PC-9 (cell line): ENCODE measurements at places on chromosomes 11 and 22. TPM values are rescaled to one million over a fixed set of nuclear protein-coding genes. Genes with fewer than 3 reads are reported as not detected.

The ACR gene
- total RNA-seq: 0.28 TPM in 1 of 2 replicates, not detected in the other

GRCh38 chr11:2566223-2567025, 121.6 kb downstream of the KCNQ1 start:
- H3K27me3 ChIP-seq: no peaks in the 10 kb centered on the region
- H3K4me1 ChIP-seq: no peaks in the 10 kb centered on the region
- no peak overlapping the region for H3K4me3 ChIP-seq
- no peaks in the 10 kb centered on the region for H3K36me3 ChIP-seq
- H3K27ac ChIP-seq: no peak overlapping the region
- no peak for DNase-seq

DNA sequence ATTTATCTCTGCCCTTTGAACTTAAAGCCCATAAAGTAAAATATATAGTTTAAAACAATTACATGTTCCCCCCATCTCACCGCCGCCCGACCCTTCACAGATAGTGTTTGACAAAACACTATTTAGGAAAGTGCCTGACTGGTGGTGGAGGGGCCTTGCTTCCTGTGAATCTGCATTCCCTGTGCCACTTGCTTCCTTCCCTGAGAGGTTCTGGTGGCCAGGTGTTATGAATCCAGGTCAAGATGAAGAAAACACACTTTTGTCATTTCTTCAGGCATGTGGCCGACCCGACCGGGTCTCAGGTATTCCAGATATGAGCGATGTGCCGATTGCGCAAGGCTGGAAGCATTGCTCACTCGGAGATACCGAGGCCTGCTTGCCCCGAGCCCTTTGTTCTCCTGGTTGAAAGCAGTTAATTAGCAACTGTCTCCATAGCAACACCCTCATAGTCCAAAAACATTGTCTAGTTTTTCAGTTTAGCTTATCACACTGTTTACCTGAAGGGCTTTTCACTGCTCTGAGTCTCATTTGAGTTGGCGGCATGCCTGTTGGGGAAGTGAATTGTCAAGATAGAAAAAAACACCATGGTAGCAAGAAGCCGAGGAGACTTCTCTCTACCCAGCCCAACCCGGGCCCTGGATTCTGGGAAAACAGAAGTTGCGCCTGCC, 128.3 kb downstream of the TEAD1 start:
- H3K4me3 ChIP-seq: peak overlapping the region; percentile 45; the same call in 1 of the 2 replicates
- peak; percentile 98 for DNase-seq
- H3K4me1 ChIP-seq: peaks cover 86% of the 10 kb centered on the region
- no peaks in the 10 kb centered on the region for H3K27me3 ChIP-seq
- peak overlapping the region; percentile 88 for H3K27ac ChIP-seq

GRCh38 chr11:90220391-90220790, 2.5 kb downstream of the CHORDC1 start:
- no peaks in the 10 kb centered on the region for H3K27me3 ChIP-seq
- H3K4me3 ChIP-seq: peak overlapping the region; percentile 88
- H3K36me3 ChIP-seq: peaks cover 35% of the 10 kb centered on the region
- no peak for DNase-seq
- no peak overlapping the region for H3K27ac ChIP-seq
- peaks cover 45% of the 10 kb centered on the region for H3K4me1 ChIP-seq

DNA sequence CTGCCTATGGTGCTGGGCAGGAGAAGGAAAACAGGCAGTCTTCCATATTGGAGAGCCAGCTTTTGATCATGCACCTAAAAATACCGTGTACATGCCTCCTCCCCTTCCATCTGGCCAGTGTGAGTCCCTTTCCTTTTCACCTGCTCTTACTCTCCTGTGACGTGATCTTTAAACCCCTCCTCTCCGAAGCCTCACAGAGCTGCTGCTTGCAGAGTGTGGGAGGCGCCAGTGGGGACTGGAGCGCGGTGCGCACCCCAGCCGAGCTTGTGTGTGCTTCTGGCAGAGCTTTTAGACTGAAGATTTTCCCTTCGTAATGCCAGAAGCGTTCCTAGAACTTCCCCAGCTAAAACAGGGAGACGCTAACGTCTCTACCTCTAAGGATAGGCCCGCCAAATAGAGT, 29.8 kb downstream of the MUC6 start:
- H3K27me3 ChIP-seq: no peaks in the 10 kb centered on the region
- no peaks in the 10 kb centered on the region for H3K4me1 ChIP-seq

GRCh38 chr11:123674297-123674696, 19.9 kb upstream of the SCN3B start:
- H3K4me1 ChIP-seq: no peaks in the 10 kb centered on the region
- H3K36me3 ChIP-seq: no peaks in the 10 kb centered on the region
- no peak overlapping the region for H3K27ac ChIP-seq
- no peak for DNase-seq
- peaks cover 80% of the 10 kb centered on the region for H3K27me3 ChIP-seq
- H3K4me3 ChIP-seq: no peak overlapping the region

- H3K4me1 ChIP-seq: 0 out of 2 replicates have a peak, but pooled peaks cover 7% of the 10 kb centered on the region
- H3K36me3 ChIP-seq: no peaks in the 10 kb centered on the region
- no peak overlapping the region for H3K4me3 ChIP-seq
- no peak overlapping the region for H3K27ac ChIP-seq
- DNase-seq: no peak
These were observed 48.4 kb upstream of the WNT7B start for GRCh38 chr22:46025225-46025972.

DNA sequence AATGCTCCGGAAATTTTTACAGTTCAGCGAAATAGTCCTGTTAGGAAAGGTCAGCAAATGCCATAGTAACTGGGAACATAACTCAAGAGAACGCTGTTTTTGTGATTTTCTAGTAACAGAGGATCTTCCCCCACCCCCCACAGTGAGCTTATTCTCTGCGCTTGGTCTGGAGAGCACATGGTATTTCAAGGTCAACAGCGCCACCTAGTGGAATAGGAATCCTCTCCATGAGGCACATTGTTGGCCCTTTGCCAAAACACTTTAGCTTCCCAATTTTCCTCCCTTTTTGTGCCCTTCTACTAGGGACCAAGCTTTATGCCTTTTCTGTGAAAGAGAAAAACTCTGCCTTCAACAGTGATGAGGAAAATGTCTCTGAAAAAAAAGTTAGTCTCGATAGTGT, 13.2 kb upstream of the OR4C12 start:
- no peak overlapping the region for H3K4me3 ChIP-seq
- H3K4me1 ChIP-seq: no peaks in the 10 kb centered on the region
- DNase-seq: peak; percentile 58
- no peak overlapping the region for H3K27ac ChIP-seq
- no peaks in the 10 kb centered on the region for H3K36me3 ChIP-seq
- no peaks in the 10 kb centered on the region for H3K27me3 ChIP-seq

The SLC29A2 gene
- 28.9 and 36.1 TPM in 2 replicates for total RNA-seq

The MISFA gene
- total RNA-seq: 5.8 and 7.9 TPM in 2 replicates

DNA sequence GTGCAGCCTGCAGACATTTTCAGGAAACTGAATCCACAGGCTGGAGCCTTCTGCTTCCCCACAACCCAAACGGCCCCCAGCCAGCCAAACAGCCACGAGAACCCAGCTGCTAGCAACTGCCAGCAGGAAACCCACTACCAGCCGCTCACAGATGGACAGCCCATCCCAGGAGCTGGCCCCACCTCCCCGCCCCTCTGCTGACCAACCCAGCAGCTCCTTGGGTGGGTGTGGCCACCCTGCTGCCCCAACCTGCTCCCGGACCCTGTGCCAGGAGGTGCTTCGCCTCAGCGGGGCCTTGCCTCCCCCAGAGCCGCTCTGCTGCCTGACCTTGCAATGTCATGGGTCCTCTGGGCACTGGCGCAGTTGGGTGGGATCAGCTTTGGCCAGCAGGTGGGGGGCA, 8.2 kb upstream of the CCDC188 start:
- H3K27ac ChIP-seq: no peak overlapping the region
- no peaks in the 10 kb centered on the region for H3K36me3 ChIP-seq
- H3K4me1 ChIP-seq: no peaks in the 10 kb centered on the region

- no peaks in the 10 kb centered on the region for H3K36me3 ChIP-seq
- H3K27ac ChIP-seq: no peak overlapping the region
- H3K4me3 ChIP-seq: no peak overlapping the region
These were observed 183.5 kb upstream of the SORL1-AS1 start for GRCh38 chr11:121636081-121636799.

DNA sequence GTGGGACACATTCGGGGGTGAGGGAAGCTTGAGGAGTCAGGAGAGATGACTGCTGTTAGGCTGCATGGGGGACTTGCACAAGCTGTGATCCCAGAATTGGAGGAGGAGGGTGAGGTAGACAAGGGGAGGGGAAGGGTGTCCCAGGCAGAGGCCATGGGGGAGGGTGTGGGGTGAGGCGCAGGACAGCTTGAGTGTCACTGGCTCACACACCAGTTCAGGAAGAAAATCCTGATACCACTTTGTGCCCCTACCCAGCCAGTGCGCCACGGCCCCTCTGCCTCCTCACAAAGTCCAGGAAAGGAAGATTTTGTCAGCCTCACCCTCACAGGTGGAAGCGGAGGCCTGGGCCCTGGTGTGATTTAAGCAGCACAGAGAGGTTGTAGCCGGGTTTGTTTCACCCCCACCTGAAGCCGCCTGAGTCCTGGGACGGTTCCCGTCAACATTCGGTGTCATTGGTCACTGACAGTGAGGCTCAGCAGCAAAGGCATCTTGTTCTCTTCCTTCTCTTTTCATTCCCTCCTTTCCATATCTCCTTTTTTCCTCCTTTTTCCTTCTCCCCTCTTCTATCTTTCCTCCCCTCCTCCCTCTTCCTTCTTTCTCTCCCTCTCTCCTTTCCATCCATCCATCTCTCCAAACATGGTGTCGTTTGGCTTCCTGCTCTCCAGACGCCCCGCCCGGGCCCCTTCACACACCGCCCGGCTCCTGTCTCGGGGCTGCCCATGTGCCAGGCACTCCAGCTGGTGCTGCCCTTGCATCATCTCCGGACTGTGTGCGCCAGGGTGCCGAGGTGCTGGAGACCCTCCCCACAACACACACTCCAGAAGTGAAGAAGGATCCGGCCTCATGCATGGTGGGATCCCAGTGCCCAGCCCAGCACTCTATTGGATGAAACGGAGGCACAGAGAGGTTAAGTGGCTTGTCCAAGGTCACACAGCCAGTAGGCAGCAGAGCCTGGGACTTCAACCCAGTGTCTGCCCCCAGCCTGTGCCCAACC, 89.3 kb downstream of the MPPED1 start:
- no peak for DNase-seq
- no peaks in the 10 kb centered on the region for H3K4me1 ChIP-seq
- H3K27ac ChIP-seq: no peak overlapping the region
- no peaks in the 10 kb centered on the region for H3K36me3 ChIP-seq
- H3K4me3 ChIP-seq: no peak overlapping the region
- peaks cover 43% of the 10 kb centered on the region for H3K27me3 ChIP-seq

DNA sequence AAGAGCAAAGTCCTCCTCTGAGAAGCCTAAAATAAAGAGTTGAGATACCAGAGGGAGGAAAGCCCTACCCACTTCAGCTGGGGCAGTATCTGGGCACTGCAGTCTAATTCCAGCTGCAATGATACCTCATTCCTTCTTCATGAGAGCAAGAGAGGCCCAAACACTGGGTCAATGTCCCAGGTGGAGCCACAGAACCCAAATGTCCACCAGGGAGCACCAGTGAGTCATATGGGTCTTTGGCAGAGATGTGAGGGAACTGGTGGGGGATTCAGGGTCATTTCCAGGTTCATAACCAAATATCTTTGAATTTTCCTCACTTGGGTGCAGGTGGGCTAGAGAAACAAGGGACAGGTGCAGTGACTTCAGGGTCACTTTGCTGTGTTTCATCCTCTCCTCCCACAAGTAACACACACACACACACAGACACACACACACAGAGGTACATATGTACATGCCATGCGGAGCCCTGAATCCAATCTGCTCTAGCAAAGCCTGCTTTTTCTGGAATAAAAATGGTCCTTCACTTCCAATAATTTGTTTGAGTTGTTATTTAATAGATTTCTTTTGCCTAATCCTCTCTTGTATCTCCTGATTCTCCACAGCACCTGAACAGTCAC, 585.4 kb downstream of the SOX6 start:
- no peak overlapping the region for H3K4me3 ChIP-seq
- H3K27ac ChIP-seq: no peak overlapping the region
- peaks cover 26% of the 10 kb centered on the region for H3K4me1 ChIP-seq
- no peaks in the 10 kb centered on the region for H3K27me3 ChIP-seq

DNA sequence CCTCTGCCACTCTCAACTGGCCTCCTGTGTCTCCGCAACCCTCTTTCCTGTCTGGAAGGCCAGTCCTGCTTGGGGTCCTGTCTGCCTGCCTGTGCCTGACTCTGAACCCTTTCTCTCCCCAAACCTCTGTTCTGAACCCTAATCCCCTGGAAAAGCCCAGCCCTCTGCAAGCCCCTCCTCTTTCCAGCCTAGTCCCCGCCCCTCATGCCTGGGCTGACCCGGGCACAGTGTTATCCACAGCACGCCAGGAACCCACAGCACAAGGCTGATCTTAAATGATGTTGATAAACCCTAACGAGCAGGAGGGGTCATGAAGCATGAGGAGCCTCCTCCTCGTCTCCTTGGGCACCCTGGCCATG, at the start of gene IFITM10:
TSS of gene IFITM10 (minus strand) at position 115 of the 359 bp plus-strand sequence. CDS start 153 bp downstream, outside the sequence.
- H3K36me3 ChIP-seq: 0 out of 2 replicates have a peak, but pooled peaks cover 4% of the 10 kb centered on the region
- no peak within 1 kb of the TSS for H3K4me3 ChIP-seq
- no peak within 1 kb of the TSS for H3K27ac ChIP-seq
- no peak for DNase-seq
- H3K4me1 ChIP-seq: no peaks in the 10 kb centered on the region
- H3K27me3 ChIP-seq: no peaks in the 10 kb centered on the region

The MEI1 gene
- 0.55 and 0.61 TPM in 2 replicates for total RNA-seq

The TEX12 gene
- not detected in 2 replicates for total RNA-seq

- H3K4me1 ChIP-seq: peaks cover 71% of the 10 kb centered on the region
- H3K27me3 ChIP-seq: no peaks in the 10 kb centered on the region
- H3K4me3 ChIP-seq: 0 out of 2 replicates have a peak overlapping the region, but pooled peaks have one; percentile 4
- H3K36me3 ChIP-seq: peaks cover 4% of the 10 kb centered on the region; the same call in 1 of the 2 replicates
- peak; percentile 16 for DNase-seq
These were observed 23.6 kb upstream of the ME3 start for GRCh38 chr11:86696004-86696403.

DNA sequence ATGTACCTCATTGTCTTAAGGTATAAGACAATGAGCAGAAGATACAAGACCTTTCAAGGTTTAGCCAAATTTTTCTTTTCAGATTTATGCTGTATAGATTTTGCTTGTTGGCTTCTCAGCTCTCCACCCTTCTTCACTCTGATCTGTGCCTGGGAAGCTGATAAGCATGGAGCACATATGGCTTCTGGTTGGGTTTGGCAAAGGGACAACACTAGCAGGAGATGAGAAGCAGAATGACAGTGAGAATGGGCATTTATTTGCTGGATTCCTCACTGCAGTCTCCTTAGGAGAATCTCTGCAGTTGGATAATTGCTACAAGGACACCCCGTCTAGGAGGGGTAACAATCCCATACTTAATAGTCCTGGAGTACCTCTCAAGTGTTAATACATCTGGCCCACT, 474.8 kb upstream of the CCDC90B start:
- H3K27ac ChIP-seq: no peak overlapping the region
- no peaks in the 10 kb centered on the region for H3K4me1 ChIP-seq
- no peak for DNase-seq
